Large intestine (tissue), 12 donors: ENCODE measurements at places on chromosomes 12 and 14.

DNA sequence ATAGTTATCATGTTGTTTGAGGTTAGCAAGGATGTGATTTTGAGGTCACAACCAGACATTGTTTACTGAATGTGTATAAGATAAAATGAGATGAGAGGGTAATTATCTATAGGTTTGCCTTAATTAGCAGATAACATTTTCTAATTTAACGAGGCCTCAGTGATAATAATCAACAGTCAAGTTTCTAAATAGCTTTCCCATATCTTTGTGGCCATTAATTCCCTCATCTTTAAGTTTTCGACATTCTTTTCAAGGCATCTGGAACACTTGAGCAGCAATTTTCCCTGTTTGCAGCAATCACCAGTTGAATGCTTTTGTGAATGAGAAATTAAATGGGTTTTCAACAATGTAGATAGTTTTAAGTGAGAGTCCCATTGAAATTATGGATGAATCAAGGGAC lies 304.1 kb downstream of the SYT1 start:
- DNase-seq, result no peak

GRCh38 chr12:22410486-22410885 lies 76.0 kb upstream of the ST8SIA1 start:
- no peak for DNase-seq

- no peak for DNase-seq
These were observed 106.8 kb downstream of the ZFC3H1 start for GRCh38 chr12:71556875-71557274.

DNA sequence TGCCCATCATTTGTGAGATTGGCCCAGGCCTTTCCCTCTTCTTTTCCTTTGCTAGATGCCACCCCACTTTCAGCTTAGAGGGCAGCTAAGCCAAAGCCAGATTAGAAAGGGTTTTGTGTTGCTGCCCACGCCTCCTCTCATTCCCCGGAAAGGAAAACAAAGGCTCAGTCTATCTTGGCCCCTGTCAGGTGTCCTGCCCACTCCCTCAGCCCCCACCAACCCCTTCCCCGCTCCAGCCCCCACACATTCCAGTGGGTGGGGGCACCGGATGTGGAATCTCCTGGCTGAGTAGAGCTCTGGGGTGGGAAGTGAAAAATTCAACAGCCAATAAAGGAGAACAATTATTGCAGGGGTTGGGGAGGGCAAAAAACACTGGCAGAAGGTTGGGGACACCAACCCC lies 2.2 kb downstream of the BLOC1S1 start:
- no peak for DNase-seq

GRCh38 chr12:79524507-79525148 lies 166.1 kb downstream of the PAWR start:
- no peak for DNase-seq

- DNase-seq, result peak; percentile 13
These were observed 240.6 kb downstream of the CPNE8 start for GRCh38 chr12:38664661-38665269.

GRCh38 chr12:79360936-79361335 lies 329.8 kb downstream of the PAWR start:
- DNase-seq, result no peak

DNA sequence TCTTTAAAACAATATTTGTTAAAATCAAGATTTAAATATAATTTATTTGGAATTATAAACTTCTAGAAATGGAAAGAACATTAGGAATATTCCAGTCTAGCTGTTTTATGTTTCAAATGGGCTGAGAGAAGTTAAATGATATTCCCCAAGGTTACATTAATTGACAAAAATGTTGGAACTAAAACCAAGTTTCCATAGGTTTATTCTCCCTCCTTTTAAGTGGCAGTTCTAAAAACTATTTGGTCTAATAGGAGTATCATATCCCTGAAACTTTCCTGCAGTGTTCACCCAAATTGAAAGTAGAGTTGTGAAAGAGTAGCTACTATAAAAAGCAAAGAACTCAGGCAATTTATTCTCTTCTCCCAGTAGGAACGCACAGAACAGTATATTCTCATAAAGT lies 1185.5 kb downstream of the LRFN5 start:
- no peak for DNase-seq

DNA sequence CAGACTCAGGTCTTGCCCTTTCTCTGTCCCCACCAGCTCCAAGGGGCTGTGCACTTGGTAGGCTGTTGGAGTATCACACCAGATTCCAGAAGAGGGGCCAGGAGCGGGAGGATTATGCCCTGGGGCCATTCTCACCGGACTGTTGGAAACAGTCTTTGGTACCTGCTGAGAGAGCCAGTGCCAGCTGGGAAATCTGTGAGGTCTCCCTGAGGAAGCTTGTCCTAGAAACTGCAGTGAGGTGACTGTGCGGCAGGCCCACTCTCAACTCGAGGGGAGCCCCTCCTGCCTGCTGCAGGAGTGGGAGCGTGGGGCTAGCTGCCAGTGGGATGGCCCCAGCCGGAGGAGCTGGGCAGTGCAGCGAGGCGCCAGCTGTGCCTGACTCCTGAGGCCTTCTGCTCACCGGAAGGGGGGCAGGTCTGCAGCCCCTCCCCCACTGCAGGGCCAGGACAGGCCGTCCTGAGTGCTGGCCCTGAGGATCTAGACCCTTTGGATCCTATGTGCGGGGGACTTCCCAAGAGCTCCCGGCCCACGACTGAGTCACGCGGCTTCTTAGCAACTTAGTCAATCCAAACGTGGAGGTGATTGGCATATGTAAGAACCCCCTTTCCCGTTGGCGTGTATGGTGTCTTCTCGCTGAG lies 295.2 kb downstream of the CACNA1C start:
- no peak for DNase-seq

DNA sequence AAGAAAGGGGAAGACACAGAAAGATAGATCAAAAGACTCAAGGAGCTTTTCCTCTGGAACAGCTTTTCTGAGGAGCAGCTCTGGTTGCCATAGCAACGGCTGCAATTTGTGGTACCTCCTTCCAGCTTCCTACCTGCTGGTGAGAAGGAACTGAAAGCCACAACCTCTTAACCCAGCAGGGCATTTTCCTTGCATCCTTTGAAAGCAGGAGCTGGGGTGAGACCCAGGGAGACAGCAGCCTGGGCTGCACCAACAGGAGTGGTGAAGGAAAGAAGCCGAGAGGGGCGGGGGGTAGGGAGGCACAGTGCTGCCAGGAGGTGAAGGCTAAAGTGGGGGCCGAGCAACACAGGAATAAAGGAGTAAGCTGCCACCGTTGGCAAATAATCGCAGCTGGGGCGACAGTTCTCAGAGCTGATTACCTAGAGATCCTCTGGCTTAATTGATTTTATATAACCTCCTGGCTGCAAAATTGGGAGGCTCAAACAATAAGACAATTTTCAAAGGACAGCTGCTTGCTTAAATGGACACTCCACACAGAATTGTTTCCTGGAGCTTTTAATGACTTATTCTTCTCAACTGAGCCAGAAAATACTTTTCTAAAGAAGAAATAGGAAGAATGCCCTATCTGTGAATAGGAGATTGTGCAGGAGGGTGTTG lies 129.4 kb downstream of the RPAP3 start:
- no peak for DNase-seq

- DNase-seq, result no peak
These were observed 64.7 kb upstream of the ESRRB start for GRCh38 chr14:76311079-76311758.

GRCh38 chr12:102474438-102475064 lies 5.8 kb downstream of the IGF1 start:
- DNase-seq, result no peak

GRCh38 chr12:80059875-80060274 lies 39.5 kb upstream of the OTOGL start:
- no peak for DNase-seq

GRCh38 chr12:112842441-112842840 lies 50.9 kb downstream of the RPH3A start:
- no peak for DNase-seq

DNA sequence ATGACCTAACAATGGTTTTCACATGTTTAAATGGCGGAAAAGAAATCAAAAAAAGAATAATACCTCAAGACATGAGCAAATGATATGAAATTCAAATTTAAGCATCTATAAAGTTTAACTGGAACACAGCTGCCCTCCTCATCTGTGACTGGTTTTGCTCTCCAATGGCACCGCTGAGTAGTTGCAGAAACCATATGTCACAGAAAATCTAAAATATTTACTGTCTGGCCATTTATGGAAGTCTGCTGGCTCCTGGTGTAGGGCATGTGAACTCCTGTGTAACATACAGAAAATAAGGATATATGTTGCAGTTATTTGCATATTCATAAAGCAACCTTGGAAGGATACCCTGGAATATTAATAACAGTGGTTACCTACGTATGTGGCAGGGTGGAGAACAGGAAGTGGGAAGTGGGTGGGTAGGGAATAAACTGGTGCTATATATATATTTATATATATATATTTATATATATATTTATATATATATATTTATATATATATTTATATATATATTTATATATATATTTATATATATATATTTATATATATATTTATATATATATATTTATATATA lies 48.4 kb downstream of the LTBP2 start:
- DNase-seq, result no peak

- no peak for DNase-seq
These were observed 344.0 kb downstream of the DPF3 start for GRCh38 chr14:72549854-72550253.

- no peak for DNase-seq
These were observed 98.6 kb downstream of the TAOK3 start for GRCh38 chr12:118274066-118274465.

GRCh38 chr14:99271951-99272631 lies at the start of gene BCL11B:
Gene BCL11B, minus strand, starts transcription at chr14:99272197. Its CDS starts 979 bp downstream, at chr14:99271218.
- DNase-seq, result peak; percentile 84

- DNase-seq, result peak; percentile 18
These were observed 499 bp downstream of the TOGARAM1 start for GRCh38 chr14:44962334-44963043.

DNA sequence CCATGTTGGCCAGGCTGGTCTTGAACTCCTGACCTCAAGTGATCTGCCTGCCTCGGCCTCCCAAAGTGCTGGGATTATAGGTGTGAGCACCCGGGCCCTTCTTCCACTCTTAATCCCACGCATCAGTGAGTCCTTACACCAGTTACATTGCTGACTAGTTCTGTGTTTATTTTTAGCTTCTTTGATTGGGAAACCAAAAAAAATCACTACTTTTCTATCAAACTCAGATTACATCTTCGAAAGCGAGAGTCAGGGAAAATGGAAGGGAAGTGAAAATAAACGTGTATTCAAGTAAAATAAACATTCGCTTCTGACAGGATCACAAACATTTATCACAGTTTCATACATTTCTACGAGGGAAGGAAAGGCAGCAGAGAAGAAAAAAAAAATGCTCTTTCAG lies 32.2 kb downstream of the FGD6 start:
- no peak for DNase-seq

GRCh38 chr12:33323823-33324222 lies 115.8 kb downstream of the SYT10 start:
- DNase-seq, result no peak

- DNase-seq, result no peak
These were observed 35.7 kb upstream of the MDM1 start for GRCh38 chr12:68367903-68368302.

- DNase-seq, result peak; percentile 31
These were observed 1.2 kb downstream of the MGP start for GRCh38 chr12:14884458-14884878.

- DNase-seq, result no peak
These were observed 20.4 kb upstream of the AMN start for GRCh38 chr14:102902086-102902485.

DNA sequence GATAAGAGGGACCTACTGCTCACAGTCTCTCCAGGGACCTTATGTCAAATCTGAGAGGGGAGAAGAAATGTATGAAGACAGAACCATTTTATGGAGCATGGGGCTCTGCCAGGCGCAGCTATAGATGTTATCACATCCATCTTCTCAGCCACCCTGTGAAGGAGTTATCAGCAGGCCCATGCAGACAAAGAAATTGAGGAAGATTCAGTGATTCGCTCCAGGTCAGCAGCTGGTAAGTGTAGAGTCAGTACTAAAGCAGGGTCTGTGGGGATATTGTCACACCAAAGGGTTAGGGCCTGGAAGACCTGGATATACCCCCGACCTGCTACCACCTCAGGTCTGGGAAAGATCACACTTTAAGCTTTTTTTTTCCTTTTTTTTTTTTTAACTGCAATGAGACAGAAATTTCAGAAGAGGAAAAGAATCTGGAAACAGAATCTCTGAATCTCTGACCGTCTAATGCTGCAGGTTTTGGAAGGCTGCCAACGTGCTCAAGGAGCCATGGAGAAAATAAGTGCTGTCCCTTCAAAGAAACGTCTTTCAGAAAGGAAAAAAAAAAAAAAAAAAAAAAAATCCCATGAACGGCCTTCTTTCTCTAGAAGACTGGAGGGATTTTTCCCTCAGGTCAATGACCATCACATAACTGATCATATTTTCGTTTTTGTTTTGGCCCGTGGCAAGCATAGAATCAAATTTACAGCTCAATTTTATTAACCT lies 73.3 kb upstream of the PLEKHG7 start:
- DNase-seq, result no peak

- DNase-seq, result no peak
These were observed 33.1 kb downstream of the FERMT2 start for GRCh38 chr14:52917735-52918134.

- DNase-seq, result no peak
These were observed 21.7 kb upstream of the NUP107 start for GRCh38 chr12:68665016-68665569.

GRCh38 chr14:88208858-88209257 lies 114.2 kb downstream of the KCNK10 start:
- no peak for DNase-seq

- no peak for DNase-seq
These were observed 186.9 kb upstream of the BTG1 start for GRCh38 chr12:92332552-92332951.

DNA sequence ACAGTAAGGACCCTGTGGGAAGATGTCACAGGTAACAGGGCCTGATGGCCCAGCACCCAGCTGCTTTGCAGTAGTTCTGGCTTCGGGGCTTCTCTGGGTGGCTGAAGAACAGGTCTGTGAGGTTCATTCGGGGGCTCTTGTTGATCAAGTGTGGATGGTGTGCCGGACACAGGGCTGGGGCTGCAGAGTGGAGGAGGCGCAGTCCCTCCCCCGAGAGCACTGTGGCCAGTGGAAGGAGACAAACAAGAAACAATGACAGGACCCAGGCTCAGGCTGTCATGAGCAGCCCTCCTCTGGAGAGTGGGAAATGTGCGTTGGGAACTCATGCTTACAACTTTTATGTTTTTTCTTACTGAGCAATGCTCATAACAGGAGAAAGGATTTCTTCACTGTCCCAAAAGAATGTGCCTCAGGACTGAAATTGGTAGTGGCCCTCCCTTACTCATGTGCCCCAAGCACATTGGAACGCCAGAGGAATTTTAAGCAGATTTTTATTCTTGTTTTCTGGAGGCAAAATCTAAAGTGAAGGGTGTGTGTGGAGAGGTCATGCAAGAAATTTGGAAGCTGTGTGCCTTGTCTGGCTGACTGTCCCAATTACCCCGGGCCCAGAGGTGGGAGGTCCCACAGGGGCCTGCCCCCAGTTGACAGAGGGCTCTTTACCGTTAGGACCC lies 233.8 kb downstream of the CACNA1C start:
- no peak for DNase-seq

- no peak for DNase-seq
These were observed 52.5 kb downstream of the KIAA0586 start for GRCh38 chr14:58479975-58480374.

- DNase-seq, result no peak
These were observed 13.7 kb upstream of the EIF2B2 start for GRCh38 chr14:74988993-74989392.

GRCh38 chr14:89013098-89013504 lies 188.7 kb downstream of the TTC8 start:
- DNase-seq, result peak; percentile 73

- DNase-seq, result no peak
These were observed 55.2 kb downstream of the NDUFA12 start for GRCh38 chr12:94948232-94948810.
